ENCODE measurements at places on chromosomes 4 and X. TPM values are rescaled to one million over a fixed set of nuclear protein-coding genes. Genes with fewer than 3 reads are reported as not detected.
A peak's percentile ranks its signal among the peaks of the same experiment; 100 is the strongest.

Gene PDCL2
- total RNA-seq, result 0.55 TPM

GRCh38 chr4:122458625-122459024 lies 2.1 kb upstream of the IL2 start:
- ATAC-seq, result peak; percentile 60

GRCh38 chr4:134024251-134024650 lies 177.3 kb downstream of the PABPC4L start:
- no peak for ATAC-seq

DNA sequence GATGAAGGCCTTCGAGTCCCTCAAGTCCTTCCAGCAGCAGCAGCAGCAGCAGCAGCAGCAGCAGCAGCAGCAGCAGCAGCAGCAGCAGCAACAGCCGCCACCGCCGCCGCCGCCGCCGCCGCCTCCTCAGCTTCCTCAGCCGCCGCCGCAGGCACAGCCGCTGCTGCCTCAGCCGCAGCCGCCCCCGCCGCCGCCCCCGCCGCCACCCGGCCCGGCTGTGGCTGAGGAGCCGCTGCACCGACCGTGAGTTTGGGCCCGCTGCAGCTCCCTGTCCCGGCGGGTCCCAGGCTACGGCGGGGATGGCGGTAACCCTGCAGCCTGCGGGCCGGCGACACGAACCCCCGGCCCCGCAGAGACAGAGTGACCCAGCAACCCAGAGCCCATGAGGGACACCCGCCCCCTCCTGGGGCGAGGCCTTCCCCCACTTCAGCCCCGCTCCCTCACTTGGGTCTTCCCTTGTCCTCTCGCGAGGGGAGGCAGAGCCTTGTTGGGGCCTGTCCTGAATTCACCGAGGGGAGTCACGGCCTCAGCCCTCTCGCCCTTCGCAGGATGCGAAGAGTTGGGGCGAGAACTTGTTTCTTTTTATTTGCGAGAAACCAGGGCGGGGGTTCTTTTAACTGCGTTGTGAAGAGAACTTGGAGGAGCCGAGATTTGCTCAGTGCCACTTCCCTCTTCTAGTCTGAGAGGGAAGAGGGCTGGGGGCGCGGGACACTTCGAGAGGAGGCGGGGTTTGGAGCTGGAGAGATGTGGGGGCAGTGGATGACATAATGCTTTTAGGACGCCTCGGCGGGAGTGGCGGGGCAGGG lies 568 bp downstream of the HTT start:
- peak; percentile 9 for ATAC-seq

- no peak for ATAC-seq
These were observed 9.4 kb downstream of the POLA1 start for GRCh38 chrX:24703185-24703494.

DNA sequence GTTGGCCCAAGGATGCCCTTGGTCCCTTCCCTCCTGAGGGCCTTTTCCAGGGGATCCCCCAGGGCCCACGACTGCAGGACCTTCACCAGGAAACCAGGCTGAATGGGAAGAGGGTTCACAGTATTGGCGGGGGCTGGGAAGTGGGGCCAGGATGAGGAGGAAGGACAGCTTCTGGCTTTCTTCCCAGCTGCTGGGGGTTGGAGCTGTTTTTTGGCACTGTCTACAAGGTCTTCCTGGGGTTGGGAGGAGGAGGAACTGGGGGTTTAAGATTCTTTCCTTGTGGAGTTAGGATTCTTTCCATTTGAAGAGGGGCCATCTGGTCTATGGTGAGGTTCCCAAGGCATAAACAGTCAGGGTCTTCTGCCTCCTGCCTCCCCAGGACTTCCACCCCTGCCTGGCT lies 64.8 kb downstream of the KIF4A start:
- no peak for ATAC-seq

GRCh38 chr4:151708100-151708499 lies 52.7 kb downstream of the GATB start:
- ATAC-seq, result no peak

All from motor neuron (in vitro differentiated cells).